ENCODE measurements at places on chromosomes 12 and 14. TPM values are rescaled to one million over a fixed set of nuclear protein-coding genes. Genes with fewer than 3 reads are reported as not detected.

DNA sequence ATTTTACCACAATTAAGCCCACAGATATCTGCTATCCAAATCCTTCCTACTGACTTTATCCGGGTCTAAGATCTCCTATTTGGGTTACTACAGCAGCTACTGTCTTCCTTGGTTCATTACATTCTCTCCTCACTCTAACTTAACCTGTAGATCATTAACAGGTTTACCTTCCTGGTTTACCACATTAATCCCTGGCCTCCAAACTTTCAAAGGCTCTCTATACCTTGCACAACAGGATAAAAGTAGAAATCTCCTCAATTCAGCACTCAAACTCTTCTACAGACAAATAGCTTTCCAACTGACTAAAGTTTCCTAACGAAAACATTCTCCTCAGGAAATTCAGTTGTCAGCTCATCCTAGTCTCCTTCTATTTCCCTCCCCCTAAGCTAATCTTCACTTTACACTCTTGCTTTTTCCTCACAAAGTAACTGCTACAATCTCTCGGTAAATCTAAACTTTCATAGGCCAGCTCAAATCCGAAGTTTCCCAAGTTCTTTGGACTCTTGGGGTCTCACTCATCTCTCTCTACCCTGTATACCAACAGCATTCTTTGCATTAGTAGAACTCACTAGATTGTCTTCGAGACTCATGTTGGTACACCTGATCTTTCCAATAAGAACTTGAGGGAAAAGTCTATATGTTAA lies 2.7 kb downstream of the BTBD7 start:
- no peak for DNase-seq

GRCh38 chr12:30908722-30909348 lies 17.7 kb upstream of the TSPAN11 start:
- DNase-seq, result no peak

- DNase-seq, result no peak
Measured at GRCh38 chr12:5343711-5344110, 88.2 kb upstream of the NTF3 start.

DNA sequence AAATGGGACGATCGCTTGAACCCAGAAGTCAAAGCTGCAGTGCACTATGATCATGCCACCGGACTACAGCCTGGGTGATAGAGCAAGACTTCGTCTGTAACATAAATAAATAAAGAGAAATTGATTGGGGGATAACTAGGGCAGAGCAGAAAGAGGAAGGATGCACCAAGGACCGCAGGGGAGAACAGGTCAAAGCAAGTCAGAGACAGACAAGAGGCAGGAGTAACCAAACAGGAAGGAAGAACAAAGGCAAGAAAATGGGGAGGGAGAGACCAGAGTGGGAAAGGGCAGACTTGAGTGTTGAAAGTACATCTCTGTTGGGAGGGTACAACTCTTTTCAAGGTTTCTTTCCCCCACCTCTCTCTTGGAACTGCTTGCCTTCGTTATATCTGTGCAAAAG lies 50.8 kb upstream of the ELK3 start:
- DNase-seq, result no peak

DNA sequence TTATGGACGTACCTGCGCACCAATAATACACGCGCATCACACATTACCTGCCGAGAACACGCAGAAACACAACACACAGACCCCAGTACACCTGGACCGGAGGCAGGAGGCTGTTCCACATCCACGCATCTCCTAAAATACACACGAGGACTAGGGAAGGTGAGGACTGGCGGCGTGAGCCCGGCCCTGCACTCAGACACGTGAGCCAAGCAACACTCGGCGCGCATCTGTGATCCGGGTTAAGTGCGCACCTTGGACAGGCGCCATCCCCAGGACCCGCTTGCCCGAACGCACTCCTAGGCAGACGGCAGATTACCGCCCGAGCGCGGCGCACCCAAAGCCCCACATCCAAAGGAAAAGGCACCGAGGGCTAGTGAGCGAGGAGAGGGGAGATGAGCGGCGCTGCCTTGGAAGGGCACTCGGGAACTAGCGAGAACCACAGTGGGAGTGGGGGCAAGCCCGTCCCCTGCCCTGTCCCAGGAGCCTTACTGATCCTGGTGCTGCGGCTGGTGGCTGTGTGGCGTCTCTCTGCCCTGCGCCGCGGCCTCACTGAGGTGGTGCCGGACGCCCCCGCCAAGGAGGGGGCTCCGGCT lies 417 bp downstream of the GLS2 start:
- peak; percentile 54 for DNase-seq

DNA sequence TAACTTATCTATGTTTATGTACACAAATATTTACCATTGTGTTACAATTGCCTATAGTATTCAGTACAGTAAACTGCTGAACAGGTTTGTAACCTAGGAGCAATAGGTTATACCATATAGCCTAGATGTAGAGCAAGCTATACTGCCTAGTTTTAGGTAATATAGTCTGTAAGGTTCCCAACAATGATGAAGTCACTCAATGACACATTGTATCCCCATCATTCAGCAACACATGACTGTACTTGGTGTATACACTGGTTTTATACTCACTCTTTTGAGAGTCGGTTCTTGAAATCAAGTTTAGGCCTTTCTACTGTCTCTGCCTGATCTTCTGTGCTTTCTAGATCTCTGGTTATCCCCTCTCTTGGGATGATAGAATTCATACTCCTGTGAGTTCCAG lies 5.5 kb downstream of the RNASE1 start:
- DNase-seq, result no peak

DNA sequence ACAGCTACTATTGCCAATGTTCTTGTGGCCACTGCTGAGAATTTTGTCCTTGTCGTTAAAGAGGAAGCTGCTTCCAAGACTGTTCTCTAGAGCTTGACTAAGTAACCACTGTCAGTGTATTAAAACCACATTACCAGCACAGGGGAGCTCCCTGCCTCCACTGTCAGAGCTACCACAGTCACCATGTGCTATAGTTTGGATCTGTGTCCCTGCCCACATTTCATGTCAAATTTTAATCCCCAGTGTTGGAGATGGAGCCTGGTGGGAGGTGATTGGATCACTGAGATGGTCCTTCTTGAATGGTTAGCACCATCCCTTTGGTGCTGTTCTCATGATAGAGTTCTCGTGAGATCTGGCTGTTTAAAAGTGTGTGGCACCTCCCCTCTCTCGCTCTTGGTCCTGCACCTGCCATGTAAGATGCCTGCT lies 23.2 kb upstream of the RAP1B start:
- peak; percentile 70 for DNase-seq

- no peak for DNase-seq
Measured at GRCh38 chr12:8605057-8605456, 7.6 kb downstream of the AICDA start.

- peak; percentile 10 for DNase-seq
Measured at GRCh38 chr14:49303946-49304516, 282.1 kb downstream of the RPS29 start.

GRCh38 chr12:95237315-95237714 lies 19.7 kb downstream of the VEZT start:
- DNase-seq, result no peak

DNA sequence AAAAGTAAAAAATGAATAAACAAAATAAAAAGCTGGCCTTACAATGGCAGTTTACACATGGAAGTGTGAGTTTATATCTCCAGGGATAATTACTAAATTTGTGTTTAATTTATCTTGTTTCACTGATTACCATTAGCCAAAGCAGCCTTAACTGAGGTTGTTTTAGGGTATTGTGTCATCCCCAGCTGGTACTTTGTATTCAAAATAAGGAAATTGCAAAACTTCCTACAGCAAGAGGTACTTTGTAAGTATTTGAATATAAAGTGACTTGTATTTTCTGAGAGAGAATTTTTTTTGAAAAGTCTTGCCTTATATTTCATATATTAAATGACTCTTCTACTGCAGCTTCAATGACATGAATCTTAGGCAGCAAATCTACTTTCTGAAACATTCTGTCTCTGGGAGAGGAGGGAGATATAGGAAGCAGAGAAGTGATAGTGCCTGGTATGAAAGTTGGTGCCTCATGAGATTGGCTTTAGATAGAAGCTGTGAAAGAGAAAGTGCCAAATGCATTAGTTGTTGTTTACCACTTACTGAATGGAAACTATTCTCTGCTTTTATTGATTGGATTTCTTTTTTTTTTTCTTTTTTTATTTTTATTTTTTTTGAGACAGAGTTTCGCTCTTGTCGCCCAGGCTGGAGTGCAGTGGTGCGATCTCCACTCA lies 6.7 kb downstream of the FNTB start:
- no peak for DNase-seq

GRCh38 chr12:125070661-125071390 lies 5.6 kb downstream of the AACS start:
- no peak for DNase-seq

GRCh38 chr14:21309238-21309636 lies 29.4 kb downstream of the RPGRIP1 start:
- no peak for DNase-seq

DNA sequence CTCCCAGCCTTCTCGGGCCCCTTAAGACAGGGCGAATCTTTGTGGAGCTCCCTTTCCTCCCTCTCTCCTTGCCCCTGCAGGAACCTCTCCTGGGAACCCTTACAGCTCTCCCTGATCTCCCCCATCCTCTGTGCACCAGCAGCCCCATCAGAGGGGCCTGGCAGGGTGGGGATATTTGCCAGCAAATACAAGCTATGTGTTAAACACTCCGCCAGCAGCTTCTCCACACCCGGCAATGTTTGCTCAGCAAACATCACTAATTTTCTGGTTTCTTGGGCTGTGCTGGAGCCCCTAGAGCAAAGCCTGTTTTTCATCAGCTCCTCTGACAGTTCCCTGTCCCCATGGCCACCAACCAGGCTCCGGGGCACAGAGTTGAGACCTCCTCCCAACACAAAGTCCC lies 147.5 kb upstream of the LHX5 start:
- no peak for DNase-seq

- no peak for DNase-seq
Measured at GRCh38 chr12:95857799-95858198, 953 bp upstream of the SNRPF start.

The ZNF10 gene
- 4.1 TPM for total RNA-seq

The CCDC177 gene
- total RNA-seq, result not detected

The CLEC1B gene
- total RNA-seq, result not detected

The GPRC5D gene
- not detected for total RNA-seq

The ZNF664 gene
- 56.9 TPM for total RNA-seq

The RTL1 gene
- total RNA-seq, result not detected

The KCNMB4 gene
- 1.3 TPM for total RNA-seq

The CISTR gene
- not detected for total RNA-seq

The HOXC13 gene
- total RNA-seq, result not detected

The KRT82 gene
- not detected for total RNA-seq

The CD27 gene
- 39.3 TPM for total RNA-seq

The IPO8 gene
- 41.3 TPM for total RNA-seq

The CAPS2 gene
- 2.7 TPM for total RNA-seq

The C1QL4 gene
- not detected for total RNA-seq

The G2E3 gene
- total RNA-seq, result 25.3 TPM
